GM12864 (cell line): ENCODE measurements at places on chromosomes 6 and 20.

GRCh38 chr6:152750694-152751093 lies at the start of gene VIP:
Gene VIP (plus strand): TSS chr6:152750797. CDS start chr6:152752178, 1,381 bp downstream.
- no peak for DNase-seq

DNA sequence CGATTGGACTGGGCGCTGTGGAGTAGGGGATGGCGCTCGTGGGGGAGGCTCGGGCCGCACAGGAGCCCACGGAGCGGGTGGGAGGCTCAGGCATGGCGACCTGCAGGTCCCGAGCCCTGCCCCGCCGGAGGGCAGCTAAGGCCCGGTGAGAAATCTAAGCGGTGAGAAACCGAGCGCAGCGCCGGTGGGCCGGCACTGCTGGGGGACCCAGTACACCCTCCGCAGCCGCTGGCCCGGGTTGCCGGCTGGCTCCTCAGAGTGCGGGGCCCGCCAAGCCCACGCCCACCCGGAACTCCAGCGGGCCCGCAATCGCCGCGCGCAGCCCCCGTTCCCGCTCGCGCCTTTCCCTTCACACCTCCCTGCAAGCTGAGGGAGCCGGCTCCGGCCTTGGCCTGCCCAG lies 59.7 kb upstream of the MYLIP start:
- DNase-seq = no peak

DNA sequence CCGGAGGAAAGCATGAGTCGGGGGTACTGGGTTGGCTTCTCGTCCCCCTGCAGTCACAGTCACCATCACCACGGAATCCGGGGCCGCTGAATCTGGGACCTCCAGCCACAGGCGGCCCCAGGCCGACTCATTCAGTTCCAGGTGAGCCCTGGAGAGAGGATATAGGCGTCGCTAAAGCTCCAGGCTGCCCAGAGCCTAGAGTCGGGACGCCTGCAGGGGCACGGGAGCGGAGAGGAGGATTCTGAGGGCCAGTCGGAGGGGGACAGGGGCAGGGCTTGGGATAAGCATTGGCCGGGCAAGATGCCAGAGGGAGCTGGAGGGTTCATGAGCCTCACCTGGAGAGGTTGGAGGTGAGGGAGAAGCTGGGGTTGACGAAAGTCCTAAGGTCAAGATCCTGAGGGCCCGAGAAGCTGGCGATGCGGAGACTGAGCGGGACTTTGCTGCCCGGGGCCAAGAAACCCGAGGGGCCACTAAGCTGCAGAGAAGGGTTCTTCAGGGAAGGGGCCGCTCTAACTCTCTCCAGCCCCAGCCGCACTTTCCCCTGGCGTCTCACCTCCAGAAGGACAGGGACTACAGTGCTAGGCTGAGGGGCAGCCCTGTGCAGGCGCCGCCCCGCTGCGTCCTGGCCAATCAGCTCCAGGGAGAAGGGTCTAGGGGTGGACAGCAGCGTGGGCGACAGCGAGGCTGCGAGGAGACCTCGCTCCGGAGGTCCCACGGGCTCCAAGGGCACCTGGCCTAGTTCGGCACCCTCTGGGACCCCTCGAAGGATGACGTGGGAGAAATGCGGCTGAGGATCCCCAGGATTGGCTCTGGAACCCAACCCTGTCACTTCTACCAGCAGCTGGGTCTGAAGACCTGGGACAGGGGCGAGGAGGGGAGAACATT lies 3.7 kb downstream of the SAPCD1 start:
- no peak for DNase-seq

DNA sequence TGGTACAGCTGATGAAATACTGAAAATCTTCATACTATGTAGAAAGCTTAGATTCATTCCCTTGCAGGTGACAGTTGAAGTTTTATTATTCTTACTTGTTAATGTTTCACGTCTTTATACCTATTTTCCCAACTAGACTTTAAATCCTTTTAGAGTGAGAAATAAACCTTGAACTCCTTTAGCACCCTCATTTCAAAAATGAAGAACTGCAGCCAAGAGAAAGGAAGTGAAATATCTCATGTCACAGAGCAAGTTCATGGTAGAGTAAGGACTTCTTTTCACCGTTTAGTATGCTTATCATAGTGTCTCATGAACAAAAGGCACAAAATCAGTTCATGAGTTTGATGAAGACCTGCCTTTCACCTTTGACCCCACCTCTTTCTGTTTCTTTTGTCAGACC lies 38.5 kb downstream of the ORC3 start:
- no peak for DNase-seq

GRCh38 chr6:96502915-96503314 lies 18.7 kb upstream of the UFL1 start:
- no peak for DNase-seq

DNA sequence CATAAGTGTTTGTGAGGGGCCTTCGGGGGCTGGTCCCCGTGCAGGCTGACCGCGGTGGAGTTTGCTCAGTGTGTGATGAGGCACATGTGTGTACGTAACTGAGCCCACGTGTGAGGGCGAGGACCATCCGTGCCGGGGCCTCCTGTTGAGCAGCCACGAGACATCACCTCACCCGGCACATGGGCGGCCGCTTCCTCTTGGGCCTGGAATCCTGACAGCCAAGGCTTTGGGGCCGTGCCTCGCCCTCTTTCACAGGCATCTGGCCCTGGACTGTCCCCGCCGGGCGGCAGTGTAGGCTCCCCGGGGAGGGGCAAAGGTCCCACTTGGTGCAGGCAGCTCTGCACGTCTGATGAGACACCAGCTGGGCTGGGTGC lies 202.3 kb downstream of the DLL1 start:
- no peak for DNase-seq

DNA sequence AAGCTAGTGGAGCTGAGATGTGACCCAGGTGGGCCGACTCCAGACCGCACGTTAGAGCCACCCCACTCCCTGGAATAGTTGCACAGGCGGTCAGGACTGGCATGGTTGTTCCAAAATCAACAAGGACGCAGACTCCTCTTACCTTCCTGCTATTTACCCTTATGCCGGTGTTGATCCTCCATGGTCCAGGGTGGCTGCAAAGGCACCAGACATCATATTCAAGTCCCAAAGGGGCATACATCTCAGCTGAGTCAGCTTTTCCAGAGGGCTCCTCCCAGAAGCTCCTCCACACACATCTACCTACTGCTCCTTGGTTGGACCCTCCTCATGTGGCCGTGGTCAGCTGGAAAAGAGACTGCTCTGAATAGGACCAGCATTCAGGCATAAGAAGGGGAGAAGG lies 112.2 kb downstream of the SYCP2 start:
- DNase-seq = no peak
